ENCODE measurements at places on chromosomes 1 and 21. TPM values are rescaled to one million over a fixed set of nuclear protein-coding genes. Genes with fewer than 3 reads are reported as not detected.

DNA sequence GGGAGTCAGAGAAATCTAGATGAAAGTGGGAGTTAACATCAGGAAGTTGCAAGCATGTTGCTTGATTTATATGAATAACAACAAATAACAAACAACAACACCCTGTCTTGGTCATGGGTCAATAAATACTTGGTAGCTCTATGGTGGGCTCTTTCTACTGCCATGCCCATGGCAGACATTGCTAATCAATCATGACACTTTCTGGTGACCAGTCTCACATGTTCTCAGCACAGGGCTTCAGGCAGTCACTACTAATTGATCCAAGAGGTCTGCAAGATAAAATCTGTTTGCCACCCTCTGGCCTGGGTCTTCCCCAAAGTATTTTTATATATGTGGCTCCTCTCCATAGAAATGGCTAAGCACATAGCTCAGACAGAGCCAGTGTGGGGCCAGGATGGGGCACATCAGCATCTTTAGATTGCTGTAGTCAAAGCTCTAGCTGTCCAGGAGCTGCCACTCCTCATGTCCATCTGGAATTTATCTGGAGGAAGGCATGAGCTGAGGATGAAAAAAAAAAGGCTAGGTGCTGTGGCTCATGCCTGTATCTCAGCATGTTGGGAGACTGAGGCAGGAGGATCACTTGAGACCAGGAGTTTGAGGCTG is 51.2 kb downstream of the STUM start:
- no peak for DNase-seq

DNA sequence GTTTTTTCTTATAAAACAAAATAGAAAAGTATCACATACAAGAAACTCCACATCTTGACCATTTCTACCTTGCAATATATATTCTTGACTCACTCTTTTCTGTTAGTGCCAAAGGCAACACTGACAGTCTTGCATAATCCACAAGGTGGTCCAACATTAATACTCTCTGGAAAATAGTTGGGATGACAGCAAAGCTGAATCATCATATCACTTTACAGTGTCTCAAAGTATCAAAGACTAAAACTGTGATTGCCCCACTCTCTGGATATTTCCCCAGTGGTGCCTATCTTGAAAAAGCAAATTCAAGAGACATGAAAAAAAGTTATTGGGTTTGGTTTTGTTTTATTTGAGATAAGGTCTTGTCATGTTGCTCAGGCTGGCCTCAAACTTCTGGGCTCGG is 14.6 kb upstream of the TGFBR3 start:
- DNase-seq, result no peak

- no peak for DNase-seq
Observed at GRCh38 chr1:224558904-224559303, 57.2 kb upstream of the CNIH3 start.

GRCh38 chr1:157937744-157938143 is 55.7 kb upstream of the KIRREL1 start:
- DNase-seq, result no peak

- no peak for DNase-seq
Observed at GRCh38 chr1:112579801-112580510, 39.0 kb downstream of the ST7L start.

DNA sequence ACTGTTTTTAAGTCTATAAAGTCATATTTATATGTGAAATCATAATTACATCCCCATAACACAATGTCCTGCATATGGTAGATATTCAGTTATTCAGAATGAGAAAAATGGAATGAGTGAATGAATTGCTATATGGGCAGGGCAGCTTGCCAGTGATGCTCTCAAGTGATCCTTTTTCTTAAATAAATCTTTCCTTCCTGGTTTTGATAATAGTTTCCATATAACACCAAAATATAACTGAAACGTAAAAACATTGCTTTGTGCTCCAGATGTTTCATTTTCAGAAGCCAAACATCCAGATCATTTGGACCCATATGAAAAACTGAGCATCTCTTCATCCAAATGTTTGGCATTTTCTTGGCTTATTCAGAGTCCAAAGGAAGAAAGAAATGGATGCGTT is 30.2 kb upstream of the RGS8 start:
- DNase-seq, result no peak

DNA sequence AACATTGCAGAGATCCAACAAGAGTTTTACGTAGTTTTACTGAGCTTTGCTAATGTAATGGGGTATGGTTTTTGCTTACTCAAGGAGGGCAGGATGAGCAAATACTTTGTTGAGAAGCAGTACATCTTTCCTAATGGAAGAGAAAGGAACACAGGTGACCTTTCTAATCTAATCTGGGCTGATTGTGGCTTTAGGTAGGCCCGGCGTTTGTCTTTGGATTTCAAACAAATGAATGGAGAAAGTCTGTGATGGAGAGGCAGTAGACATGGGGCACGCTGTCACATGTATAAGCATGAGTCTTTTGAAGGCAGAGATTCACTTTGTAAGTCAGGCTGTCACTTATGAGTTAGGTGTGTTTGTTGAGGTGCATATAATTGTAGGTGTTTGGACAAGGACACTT is 1.7 kb downstream of the PLEKHM2 start:
- no peak for DNase-seq

- DNase-seq, result no peak
Observed at GRCh38 chr1:54959241-54959640, 21.2 kb upstream of the TMEM61 start.

- DNase-seq, result peak; percentile 31
Observed at GRCh38 chr1:218164930-218165700, 120.0 kb upstream of the RRP15 start.

GRCh38 chr1:30330644-30331043 is 392.7 kb downstream of the MATN1 start:
- DNase-seq, result no peak

- DNase-seq, result no peak
Observed at GRCh38 chr1:103146166-103146565, 37.8 kb upstream of the COL11A1 start.

GRCh38 chr1:31567956-31568570 is 8.3 kb upstream of the TINAGL1 start:
- DNase-seq, result no peak

GRCh38 chr1:206985162-206985749 is 15.0 kb upstream of the FCAMR start:
- no peak for DNase-seq

GRCh38 chr1:113142791-113143190 is 69.8 kb downstream of the LRIG2 start:
- DNase-seq, result no peak

DNA sequence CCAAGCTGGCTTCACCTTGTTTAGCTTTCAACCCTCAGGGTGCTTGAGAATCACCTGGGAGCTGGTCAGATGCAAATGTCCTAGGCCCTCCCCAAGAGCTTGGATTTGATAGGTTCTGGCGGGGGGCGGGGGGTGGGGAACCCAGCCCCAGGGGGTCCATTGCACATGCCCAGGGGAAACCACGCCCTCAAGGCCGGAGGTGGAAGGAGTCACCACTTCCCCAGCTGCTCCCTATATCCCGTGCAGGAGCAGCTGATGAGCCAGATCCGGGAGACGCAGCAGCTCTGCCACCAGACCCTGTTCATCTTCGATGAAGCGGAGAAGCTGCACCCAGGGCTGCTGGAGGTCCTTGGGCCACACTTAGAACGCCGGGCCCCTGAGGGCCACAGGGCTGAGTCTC is 5.8 kb downstream of the TOR3A start:
- DNase-seq, result no peak

DNA sequence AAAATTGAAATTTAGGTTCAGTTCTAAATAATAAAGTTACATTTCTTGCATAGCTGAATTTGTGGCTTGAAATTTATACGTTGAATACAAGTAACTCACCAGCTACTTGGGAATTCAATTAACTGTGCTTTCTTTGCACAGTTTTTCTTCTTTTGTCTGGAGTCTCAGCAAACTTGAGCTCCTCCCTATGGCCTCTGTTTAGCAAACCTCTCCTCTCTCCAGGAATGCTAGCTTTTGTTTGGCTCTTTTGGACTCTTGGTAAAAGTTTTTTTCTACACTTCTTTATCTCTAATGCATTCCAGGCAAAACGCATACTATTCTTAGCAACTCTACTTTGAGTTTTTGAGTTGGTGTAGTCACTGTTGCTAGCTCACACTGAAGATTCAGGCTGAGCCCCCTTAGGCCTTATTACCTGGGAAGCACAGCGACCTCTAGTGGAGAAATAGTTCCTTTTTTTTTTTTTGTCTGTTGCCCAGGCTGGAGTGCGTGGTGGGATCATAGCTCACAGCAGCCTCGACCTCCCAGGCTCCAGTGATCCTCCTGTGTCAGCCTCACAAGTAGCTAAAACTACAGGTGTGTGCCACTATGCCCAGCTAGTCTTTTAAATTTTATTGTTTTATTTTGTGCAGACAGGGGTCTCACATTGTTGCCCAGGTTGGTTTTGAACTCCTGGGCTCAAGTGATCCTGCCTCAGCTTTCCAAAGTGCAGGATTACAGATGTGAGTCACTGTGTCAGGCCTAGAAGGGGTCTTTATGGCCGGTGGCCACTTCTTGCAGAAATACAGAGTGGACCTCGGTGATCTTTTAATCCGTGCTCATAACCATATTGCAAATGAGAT is 61.7 kb downstream of the CASQ2 start:
- DNase-seq, result peak; percentile 70

- DNase-seq, result no peak
Observed at GRCh38 chr1:226480461-226480860, 68.1 kb upstream of the STUM start.

GRCh38 chr1:17251246-17251645 is 2.3 kb downstream of the PADI3 start:
- no peak for DNase-seq

- no peak for DNase-seq
Observed at GRCh38 chr21:26624983-26625519, 52.0 kb upstream of the CYYR1 start.

DNA sequence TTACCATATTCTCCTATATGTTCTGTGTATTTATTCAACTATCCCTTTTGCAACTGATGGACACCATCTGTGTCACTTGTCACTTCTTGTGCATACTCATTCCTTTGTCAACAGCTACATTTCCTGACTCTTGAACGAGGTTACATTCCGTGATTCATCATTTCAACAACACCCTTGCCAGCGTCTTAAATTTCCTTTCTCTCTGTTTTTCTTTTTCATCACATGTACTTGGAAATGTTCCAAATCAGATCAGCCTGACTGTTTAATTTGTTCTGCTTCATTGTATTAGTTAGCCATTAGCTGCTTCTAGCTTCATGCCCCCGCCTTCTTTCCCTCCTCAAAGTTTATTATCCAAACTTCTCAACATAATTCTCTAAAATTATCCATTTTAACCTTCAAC is 173.0 kb downstream of the ADGRL4 start:
- DNase-seq, result peak; percentile 20

GRCh38 chr21:25615880-25616279 is 8.6 kb upstream of the MRPL39 start:
- no peak for DNase-seq

DNA sequence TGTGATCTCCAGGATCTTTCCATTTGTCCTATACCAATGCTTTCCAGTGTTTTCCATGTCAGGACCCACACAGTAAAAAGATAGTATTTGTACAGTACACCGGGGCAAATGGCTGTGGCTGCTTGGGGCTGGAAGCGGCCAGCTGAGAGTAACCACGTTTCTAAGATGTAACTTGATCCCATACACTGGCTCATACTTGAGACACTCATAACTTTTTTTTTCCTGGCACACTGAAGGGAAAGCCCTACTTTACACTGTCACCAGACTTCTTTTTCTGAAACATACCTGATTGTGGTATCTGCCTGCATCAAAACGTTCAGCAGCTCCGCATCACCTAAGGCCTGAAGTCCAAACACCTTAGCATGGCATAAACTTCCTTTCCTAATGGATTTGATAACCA is 21.6 kb downstream of the VPS13D start:
- DNase-seq, result no peak

DNA sequence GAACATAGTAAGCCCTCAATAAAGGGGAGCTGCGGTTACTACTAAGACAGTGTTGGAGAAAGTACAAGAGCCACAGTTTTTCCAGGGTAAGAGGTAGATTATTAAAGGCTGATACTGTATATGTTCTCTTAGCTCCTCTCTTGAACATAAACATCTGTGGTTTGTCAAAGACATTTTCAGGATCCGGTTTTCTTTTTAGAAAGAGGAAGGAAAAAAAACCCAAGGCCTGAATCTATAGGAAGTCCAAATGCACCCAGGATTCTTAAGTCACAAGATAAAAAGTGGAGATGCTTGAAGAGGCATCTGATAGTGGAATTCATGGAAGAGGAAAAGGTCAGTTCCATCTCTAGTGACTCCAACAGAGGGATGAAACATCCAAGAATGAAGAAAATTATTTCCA is 24.6 kb upstream of the SLC45A3 start:
- DNase-seq, result no peak

GRCh38 chr21:39022035-39022434 is 161.2 kb downstream of the PSMG1 start:
- DNase-seq, result no peak

GRCh38 chr1:234270581-234271242 is 102.5 kb upstream of the COA6 start:
- DNase-seq, result no peak

GRCh38 chr1:32063261-32063681 is 9.5 kb upstream of the TMEM39B start:
- no peak for DNase-seq

DNA sequence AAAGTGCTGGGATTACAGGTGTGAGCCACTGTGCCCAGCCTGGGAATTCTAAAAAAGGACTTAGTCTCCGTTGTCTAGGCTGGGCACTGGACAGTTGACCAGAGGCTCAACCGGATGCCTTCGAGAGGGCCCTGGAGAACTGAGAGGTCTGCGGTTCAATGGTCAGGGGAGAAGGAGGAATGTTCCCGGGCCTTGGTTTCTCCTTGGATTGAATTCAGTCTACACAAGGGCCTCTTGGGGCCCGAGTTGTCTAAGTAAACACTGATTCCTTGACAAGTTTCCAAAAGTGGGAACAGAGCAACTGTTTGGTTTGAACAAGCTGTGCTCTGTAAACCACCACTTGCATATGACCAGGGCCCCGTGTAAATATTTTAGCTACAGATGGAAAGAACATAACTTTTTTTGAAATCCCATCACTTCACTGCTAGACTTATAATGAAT is 29.1 kb upstream of the CAPZB start:
- DNase-seq, result no peak

- DNase-seq, result no peak
Observed at GRCh38 chr1:52672946-52673345, 25.2 kb downstream of the COA7 start.

DNA sequence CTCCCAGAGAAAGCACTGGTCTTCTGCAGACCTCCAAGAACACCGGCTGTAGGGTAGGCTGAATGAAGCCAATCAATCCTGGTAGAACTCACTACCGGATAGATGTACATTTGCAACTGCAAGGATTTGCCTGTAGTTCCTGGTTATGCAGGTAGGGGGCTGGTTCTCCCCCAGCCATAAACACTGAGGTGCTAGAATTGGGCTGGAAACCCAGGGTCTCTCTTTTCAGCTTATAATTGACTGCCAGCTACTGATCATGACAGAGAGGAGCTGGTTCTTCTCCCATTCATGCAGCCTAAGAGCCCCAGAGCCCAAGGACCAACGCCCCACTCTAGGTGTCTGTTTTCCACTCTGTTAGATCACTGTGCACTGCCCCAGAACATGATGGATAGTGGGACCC is 21.5 kb upstream of the MTARC2 start:
- DNase-seq, result no peak

The PDPN gene
- not detected for total RNA-seq

The GFI1 gene
- total RNA-seq, result 15.9 TPM

The S100A16 gene
- 1.1 TPM for total RNA-seq

The MSH4 gene
- 0.27 TPM for total RNA-seq

The PANK4 gene
- total RNA-seq, result 27.2 TPM

The BGLAP gene
- total RNA-seq, result 1.9 TPM

The APOBEC4 gene
- not detected for total RNA-seq

The ADGRL4 gene
- total RNA-seq, result not detected

The CD46 gene
- total RNA-seq, result 38.5 TPM

The IFI44L gene
- 16.4 TPM for total RNA-seq

The REG4 gene
- total RNA-seq, result under 0.01 TPM

Measured in hematopoietic multipotent progenitor cell (in vitro differentiated cells).